ENCODE measurements at places on chromosomes 4 and X. TPM values are rescaled to one million over a fixed set of nuclear protein-coding genes. Genes with fewer than 3 reads are reported as not detected.

Gene MAGEC1
- 0.13 TPM for total RNA-seq

Gene NDST4
- 0.87 TPM for total RNA-seq

Gene STARD8
- 5.6 TPM for total RNA-seq

Gene C4orf50
- total RNA-seq: 25.0 TPM

Gene ZNF141
- 42.0 TPM for total RNA-seq

Gene SUPT20HL2
- total RNA-seq: not detected

Gene GK
- total RNA-seq: 14.0 TPM

Gene SLC6A14
- not detected for total RNA-seq

Gene ADGRG4
- not detected for total RNA-seq

Gene NAP1L3
- total RNA-seq: 135 TPM

Gene CSTF2
- total RNA-seq: 15.6 TPM

Gene CXCL5
- total RNA-seq: 0.38 TPM

Gene FAM9C
- not detected for total RNA-seq

Gene PABPC1L2B
- 24.1 TPM for total RNA-seq

Gene TSPAN6
- total RNA-seq: 12.5 TPM

Gene CYLC1
- total RNA-seq: not detected

Gene SPANXB1
- not detected for total RNA-seq

Gene OR13H1
- not detected for total RNA-seq

Gene SLC10A6
- 1.4 TPM for total RNA-seq

Gene RNF212
- total RNA-seq: 3.6 TPM

Gene MAGIX
- 4.1 TPM for total RNA-seq

Gene DMP1
- total RNA-seq: not detected

Gene XAGE1A
- total RNA-seq: not detected

Gene TXK
- 0.44 TPM for total RNA-seq

Gene TSPAN7
- 522 TPM for total RNA-seq

Gene NUDT10
- total RNA-seq: 23.3 TPM

Gene ERCC6L
- total RNA-seq: not detected

Data from dorsolateral prefrontal cortex (tissue), 122 donors.